Iris pigment epithelial cell (primary cell): ENCODE measurements at places on chromosomes 5 and 9.
A peak's percentile ranks its signal among the peaks of the same experiment; 100 is the strongest.

DNA sequence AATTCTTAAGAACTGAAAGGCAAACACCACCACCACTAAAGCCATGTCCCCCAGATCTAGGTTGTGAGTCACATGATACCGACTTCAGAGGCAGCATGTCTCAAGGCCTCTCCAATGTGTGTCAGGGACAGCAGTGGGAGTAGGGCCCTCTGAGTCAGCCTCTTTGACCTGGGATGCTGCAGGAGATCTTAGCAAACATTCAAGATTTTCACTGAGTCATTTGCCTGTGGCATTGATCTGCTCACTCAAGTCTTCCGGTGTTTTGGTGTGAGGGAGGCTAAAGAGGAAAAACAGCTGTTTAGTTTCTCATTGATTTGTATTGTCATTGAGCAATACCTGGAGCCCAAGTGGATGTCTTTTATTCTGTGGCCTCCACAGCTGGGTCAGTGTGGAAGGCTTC lies 36.1 kb downstream of the TMC1 start:
- peak; percentile 95 for DNase-seq

- peak; percentile 72 for DNase-seq
Observed at GRCh38 chr9:104911032-104911607, 16.8 kb downstream of the ABCA1 start.

DNA sequence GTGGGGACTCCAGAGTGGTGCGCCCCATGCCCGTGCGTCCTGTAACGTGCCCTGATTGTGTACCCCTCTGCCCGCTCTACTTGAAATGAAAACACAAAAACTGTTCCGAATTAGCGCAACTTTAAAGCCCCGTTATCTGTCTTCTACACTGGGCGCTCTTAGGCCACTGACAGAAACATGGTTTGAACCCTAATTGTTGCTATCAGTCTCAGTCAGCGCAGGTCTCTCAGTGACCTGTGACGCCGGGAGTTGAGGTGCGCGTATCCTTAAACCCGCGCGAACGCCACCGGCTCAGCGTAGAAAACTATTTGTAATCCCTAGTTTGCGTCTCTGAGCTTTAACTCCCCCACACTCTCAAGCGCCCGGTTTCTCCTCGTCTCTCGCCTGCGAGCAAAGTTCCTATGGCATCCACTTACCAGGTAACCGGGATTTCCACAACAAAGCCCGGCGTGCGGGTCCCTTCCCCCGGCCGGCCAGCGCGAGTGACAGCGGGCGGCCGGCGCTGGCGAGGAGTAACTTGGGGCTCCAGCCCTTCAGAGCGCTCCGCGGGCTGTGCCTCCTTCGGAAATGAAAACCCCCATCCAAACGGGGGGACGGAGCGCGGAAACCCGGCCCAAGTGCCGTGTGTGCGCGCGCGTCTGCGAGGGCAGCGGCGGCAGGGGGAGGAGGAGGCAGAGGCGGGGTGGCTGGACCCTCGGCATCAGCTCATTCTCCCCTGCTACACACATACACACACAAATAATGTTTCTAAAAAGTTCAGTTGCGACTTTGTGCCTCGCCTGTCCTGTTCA lies 668 bp downstream of the GLIS3 start:
- DNase-seq, result peak; percentile 72

DNA sequence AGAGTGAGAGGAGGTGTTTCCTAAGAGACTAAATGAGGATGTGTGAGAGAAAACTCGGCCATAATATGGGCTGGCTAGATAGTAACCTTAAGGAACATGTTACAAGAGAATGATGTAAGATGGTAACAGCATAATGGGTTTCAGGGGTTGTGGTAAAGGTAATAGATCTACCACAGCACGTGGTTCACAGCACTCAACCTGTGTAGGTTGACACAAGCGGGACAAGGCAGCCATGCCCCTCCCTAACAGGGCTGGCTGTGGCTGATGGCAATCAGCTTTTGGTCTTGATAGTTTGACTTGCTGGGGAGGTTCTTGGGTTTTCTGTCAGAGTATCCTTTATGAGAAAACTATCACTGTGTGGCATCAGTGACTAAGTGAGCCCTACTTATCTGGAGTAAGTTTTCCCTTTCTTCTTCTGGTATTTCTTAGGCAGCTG lies 138.6 kb downstream of the TRIO start:
- no peak for DNase-seq

- DNase-seq, result no peak
Observed at GRCh38 chr5:171032435-171032973, 170.7 kb downstream of the RANBP17 start.

- no peak for DNase-seq
Observed at GRCh38 chr5:642481-642880, 30.3 kb downstream of the CEP72 start.

GRCh38 chr5:44869928-44870327 lies 61.2 kb downstream of the MRPS30 start:
- DNase-seq, result no peak

DNA sequence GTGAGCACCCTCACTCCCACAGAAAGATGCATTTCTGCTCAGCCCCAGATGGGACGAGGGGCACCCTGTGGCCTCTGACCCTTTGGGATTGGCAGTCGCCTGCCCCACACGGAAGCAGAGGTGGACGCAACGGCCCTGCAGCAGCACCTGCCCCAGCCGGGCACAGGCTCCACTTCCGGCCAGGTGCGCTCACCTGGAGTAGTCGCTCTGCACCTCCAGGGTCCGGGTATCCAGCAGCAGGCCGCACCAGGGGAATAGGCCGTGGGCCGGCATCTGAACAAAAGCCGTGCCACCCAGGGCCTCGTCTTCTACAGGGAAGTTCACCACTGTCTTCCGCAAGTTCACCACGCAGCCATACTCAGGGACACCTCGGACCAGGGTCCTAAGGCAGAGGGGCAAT lies 30.7 kb downstream of the TERT start:
- DNase-seq, result no peak

DNA sequence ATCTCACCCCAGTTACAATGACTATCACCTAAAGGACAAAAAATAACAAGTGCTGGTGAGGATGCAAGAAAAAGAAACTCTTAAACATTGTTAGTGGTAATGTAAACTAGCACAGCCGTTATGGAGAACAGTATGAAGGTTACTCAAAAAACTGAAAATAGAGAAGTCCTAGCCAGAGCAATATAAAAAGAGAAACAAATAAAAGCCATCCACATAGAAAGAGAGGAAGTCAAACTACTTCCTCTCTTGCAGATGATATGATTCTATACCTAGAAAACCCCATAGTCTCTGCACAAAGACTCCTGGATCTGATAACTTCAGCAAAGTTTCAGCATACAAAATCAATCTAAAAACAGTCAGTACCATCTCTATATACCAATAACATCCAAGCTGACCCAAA lies 221.5 kb upstream of the FAM174A start:
- DNase-seq, result no peak

DNA sequence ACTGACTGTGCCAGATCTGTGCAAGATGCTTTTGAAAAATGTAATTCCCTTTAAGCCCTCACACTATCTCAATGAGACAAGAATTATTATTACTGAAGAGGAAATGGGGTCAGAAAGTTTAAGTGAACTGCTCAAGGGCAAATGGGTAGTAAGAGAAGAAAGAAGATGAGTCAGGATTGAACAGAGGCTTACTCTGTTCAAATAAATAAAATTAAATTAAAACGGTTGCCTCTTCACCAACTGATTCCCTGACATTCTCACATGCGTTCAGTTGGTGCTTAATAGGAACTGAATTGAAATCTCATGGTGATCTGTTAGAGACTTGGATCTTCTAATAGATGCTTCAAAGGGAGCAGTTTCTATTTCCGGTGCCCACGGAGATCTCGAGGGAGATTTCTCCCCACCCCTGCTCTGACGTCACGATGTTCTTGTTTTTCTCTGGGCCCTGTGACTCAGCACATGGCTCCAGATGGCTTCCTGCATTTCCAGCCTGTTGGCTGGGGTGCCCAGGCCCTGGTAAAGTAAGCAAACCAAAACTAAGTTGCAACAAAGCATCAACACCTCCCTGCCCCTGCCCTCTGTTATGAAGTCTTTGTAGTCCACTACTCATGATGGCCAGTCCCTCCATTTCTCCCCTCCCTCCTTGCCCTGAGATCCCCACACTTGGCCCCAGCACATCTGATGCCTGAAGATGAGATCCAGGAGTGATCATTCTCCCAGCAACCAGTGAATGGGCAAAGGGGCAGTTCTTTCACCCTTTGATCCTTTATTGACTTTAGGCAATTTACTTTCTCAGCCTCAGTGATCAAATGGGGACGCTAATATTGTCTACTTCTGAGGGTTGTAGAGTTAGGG lies 106.1 kb upstream of the CPEB4 start:
- peak; percentile 96 for DNase-seq

GRCh38 chr5:169106911-169107706 lies 193.8 kb downstream of the SLIT3 start:
- no peak for DNase-seq

DNA sequence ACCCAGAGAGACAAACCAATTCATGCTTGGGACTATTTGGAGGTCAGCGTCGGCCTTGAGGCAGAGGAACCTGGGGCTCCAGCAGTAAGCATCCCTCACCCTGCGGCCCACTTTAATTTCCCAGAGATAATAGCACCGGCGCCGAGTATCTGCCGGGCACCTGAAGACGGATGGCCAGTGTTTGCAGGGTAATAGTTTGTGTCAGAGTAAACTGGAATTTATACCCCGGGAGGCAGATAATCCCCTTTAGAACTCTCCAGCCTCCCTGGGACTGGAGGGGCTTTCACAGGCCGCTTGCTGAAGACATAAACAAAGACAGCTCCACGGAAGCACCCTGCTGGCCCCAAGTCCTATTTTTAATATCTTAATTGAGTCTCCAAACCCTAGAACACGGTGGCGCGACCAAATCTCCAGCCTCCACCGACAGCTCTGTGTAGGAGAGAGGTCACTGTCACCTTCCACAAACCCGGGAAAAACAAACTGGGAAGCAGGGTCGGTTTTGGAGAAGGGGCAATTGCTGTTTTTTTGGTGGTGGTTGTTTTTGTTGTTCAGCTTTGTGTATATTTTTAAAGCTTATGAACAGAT lies 17.4 kb upstream of the FCN1 start:
- no peak for DNase-seq

DNA sequence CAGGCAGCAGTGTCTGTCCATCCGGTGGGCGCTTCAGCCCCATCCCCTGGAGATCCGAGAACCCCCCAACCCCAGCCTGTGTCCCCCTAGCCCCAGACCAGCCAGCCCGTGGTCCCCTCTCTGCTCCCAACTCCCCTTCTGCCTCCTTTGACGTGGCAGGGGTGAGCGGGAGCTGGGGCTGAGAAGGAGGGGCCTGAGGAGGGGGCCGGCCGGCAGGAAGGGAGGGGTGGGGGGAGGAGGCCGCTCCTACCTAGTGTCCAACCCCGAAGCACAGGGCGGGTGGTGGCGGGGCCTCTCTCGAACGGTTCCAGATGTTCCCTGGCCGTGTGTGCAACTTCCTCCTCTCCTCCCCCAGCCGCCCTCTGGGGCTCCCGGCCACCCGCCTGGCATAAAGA lies 31.0 kb downstream of the GOLGA2 start:
- peak; percentile 66 for DNase-seq

- DNase-seq, result peak; percentile 4
Observed at GRCh38 chr9:23563517-23563916, 262.5 kb downstream of the ELAVL2 start.

DNA sequence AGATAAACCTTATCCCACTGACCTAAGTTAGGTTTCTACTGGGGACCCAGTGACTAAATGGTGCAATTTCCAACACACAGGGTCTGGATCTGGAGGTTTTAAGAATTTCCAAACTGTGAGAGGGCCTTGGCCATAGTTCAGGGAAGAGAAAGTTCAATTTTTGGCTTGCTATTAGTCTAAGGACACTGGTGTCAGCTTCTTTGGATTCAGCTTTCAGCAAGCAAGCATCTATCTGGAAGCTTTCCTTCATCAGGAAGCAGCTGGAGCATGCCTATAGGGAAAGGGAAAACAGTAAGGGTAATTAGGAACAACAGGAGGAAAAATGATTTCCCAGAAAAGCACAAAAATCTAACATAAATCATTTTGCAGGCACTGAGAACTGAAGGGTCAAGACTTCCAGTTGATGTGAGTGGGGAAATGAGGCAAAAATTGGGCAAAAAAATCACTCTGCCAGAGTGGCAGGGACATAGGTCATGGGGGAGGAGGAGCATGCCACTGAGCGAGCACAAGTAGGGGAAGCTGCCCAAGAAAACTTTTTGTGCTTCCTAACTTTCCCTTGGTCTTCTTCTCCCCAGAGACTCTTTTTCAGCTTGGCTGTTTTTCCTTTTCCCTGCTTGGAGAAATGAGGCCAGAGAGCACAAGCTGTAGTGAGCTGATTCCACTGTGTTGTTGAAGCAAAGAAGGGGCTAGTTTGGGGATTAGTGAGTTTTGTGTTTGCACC lies 299.6 kb downstream of the FGF10 start:
- no peak for DNase-seq

- DNase-seq, result no peak
Observed at GRCh38 chr5:52504584-52505240, 283.0 kb upstream of the ITGA1 start.

DNA sequence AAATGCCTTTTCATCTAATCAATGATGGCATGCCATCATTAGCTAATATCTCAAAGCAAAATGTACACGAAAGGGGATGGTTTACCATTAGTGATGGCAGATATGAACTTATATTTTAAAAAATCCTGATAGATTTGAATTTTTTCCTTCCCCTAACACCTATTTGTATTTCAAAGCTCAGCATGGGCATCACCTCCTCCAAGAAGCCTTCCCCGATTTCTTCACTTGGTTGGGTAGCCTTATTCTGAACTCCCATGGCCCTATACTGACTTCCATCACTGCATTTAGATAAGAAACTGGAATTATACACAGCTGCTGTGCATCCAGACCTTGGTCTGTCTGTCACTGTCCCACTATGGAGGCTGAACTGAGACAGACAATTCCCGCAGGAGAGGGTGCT lies 49.6 kb upstream of the FBXW11 start:
- DNase-seq, result no peak

DNA sequence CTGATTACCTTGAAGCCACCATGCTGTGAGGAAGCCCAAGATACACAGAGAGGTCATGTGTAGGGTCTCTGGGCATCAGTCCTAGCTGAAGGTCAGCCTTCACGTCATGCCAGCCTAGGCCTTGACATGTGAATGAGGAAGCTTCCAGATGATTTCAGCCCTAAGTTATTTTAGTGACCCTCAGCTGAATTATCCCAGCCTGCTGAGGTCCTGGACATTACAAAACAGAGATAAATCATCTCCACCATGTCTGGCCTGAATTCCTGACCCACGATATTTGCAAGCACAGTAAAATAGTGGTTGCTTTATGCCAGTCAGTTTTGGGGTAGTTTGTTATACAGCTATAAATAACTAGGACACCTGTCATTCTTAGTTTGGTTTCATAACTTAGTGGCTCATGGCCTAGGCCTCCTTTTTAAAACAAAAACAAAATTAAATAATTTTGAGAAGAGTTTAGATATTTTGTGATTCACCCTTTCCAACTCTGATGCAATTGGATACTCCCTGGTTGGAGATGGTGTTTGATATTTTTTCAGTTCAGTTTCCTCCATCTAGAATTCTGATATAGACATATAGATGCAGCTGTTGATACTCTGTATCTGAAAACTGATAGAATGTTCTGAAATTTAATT lies 571.3 kb upstream of the CLINT1 start:
- no peak for DNase-seq

- peak; percentile 51 for DNase-seq
Observed at GRCh38 chr9:111484572-111484894, 350 bp upstream of the ECPAS start.
